ENCODE measurements at places on chromosomes 4 and X.

DNA sequence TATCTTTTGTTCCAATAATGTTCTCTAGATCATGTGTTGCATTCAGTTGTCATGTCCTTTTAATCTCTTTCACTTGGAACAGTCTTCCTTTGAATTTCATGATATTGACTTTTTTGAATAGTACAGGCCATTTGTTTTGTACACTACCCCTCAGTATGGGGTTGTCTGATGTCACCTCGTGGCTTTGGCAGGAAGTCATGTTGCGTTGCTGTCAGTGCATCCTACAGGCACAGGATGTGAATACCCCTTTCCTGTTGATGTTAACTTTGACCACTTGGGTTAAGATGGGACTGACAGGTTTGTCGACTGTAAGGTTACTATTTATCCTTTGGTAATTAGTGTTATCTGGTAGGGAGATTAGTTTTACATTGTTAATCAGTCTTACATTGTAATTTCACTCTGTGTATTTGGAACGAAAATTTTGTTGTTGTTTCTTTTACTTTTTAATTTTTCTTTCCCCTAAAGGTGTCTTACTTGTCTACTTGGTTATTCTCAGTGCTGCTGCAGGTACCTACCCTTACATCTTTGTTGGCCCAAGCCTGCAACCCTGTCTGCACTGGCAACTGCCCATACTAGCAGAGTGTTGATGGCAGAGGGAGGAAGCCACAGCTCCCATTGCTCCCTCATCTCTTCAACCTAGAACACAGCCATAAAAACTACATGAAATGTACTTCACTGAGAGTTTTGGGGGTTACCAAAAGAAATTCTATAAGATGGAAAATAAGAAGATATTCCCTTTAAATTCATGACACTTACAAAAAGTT, 14.7 kb upstream of the ATP8A1 start:
- no peak for DNase-seq

DNA sequence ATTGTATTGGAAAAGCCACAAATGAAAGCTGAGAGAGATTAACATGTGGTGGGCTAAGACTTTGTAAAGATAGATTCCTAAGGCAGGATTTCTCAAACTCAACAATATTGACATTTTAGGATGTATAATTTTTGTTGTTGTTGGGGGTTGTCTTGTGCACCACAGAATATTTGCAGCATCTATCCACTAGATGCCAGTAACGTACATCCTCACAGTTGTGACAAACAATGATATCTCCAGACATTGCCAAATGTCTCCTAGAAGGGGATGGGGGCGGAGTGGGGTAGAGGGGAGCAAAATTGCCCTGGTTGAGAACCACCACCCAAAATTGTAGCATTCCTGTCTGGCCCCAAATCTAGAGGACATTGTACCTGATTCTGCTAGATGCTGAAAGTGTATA, 14.7 kb upstream of the CBR4 start:
- DNase-seq, result no peak

GRCh38 chrX:110133735-110134370, 130.9 kb downstream of the TMEM164 start:
- no peak for DNase-seq

GRCh38 chr4:185275501-185275900, 66.1 kb downstream of the SNX25 start:
- no peak for DNase-seq

DNA sequence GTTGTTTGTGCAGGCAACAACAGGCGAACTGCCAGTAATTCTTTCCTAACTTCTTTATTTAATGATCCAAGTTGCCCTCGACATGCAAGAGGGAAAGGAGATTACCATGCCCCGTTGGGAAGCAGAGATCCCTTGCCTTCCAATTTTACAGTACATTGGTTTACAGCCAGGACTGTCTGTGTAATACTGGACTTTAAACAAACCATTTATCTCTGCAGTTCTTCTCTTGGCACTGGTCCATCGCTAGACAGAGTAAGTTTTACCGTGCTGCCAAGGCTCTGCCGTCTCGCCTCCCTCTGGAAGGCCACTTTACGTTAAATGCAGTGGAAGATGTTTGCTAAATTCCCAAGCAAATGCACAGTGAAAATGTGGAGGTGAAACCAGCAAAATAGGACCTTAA, 660.3 kb upstream of the PRKX start:
- DNase-seq, result no peak

DNA sequence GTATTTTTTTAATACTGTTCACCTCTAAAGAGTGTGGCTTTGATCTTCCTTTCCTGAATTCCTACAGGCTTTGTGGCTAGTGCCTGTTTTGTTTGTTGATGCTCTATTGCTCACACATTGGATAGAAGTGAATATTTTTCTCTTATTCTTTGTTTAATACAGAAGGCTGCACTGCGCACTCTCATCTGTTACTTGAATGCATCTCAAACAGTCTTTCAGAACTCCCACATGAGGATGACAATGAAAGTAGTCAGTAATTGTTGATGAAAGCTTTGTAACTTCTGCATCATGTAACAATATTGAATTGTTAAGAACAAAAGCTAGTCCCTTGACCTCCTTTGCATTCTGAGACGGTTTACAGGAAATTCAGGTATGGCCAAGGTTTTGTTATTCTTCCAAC, 29.1 kb upstream of the GALNT7 start:
- DNase-seq, result no peak

- no peak for DNase-seq
Observed at GRCh38 chr4:23921447-23921845, 31.6 kb upstream of the PPARGC1A start.

- DNase-seq, result no peak
Observed at GRCh38 chr4:84913176-84913575, 53.3 kb downstream of the WDFY3 start.

GRCh38 chr4:155615081-155615887, 51.4 kb upstream of the GUCY1A1 start:
- no peak for DNase-seq

GRCh38 chr4:76752861-76753501, 145.0 kb downstream of the SOWAHB start:
- DNase-seq, result no peak

DNA sequence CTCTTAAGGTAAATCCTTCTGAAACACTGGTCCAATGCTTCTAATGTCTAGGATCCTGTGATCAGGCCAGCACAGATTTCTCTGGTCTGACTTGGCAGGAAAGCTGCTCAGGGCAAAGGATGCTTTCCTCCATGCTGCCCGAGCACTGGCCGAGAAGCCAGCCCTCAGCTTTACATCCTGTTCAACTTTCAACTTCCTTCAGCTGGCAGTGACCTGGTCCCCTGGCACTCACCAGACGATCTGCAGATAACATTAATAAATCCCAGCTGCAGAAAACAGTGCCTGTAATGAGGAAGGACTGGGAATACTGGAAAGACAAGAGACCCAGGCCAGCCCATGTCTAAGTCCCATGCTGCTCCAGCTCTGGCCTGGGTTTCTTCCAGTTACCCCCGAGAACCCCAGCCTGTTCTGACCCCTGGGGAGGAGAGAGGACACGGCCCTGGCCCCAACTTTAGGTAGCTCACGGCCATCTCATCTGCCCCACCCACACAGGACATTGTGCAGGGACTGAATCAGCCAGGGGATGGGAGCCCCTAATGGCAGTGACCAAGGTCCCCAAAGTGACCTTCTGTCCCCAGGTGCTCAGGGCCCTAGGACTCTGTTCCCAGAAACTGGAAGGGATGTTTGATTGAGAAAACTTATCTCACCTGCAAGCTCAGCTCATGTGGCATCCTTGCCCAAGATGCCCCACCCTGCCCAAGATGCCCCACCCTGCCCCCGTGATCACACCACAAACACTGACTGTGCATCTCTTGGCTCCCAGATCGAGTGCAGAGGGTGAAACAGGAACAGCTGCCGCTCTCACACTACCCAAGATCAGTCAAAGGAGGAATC, 28.0 kb downstream of the JAKMIP1 start:
- no peak for DNase-seq

GRCh38 chr4:149264093-149264733, 551.4 kb downstream of the IQCM start:
- peak; percentile 12 for DNase-seq

GRCh38 chr4:152459326-152459725, 76.6 kb downstream of the FBXW7 start:
- DNase-seq, result no peak

DNA sequence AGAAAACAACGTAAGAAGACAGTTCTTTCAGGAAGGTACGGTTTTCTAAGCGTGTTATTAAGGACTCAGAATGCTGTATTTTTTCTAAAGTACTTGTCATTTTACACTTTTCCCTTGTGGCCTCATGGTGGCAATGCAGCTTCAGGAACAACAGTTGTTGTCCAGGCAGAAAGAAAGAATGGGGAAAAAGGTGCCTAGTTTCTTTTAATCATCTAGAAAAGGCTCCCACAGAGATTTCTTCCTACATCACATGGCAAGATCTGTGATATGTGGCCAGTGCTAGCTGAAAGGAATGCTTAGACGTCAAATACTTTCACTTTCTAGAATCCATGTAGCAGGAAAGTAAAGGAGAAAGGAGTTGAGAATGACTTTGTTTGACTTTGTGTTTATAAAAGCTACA, 49.0 kb upstream of the TRAM1L1 start:
- DNase-seq, result peak; percentile 35

DNA sequence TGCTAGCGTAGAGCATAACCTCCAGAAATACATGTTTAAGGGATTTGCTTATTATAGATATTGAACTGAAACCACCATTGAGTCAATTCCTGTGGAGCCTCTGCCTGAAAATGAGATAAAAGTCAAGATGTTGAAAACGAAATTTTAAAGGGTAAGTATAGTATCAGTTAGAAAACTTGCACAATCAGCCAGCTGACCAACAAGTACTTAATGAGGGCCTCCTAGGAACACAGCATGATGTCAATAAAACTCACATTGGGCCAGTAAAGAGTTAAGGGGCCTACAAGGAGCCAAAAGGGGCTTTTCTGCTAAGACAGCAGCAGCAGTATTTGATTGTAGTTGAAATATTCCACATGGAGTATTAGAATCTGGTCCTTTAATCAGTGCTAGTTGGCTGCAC, 314.1 kb upstream of the PPARGC1A start:
- no peak for DNase-seq

DNA sequence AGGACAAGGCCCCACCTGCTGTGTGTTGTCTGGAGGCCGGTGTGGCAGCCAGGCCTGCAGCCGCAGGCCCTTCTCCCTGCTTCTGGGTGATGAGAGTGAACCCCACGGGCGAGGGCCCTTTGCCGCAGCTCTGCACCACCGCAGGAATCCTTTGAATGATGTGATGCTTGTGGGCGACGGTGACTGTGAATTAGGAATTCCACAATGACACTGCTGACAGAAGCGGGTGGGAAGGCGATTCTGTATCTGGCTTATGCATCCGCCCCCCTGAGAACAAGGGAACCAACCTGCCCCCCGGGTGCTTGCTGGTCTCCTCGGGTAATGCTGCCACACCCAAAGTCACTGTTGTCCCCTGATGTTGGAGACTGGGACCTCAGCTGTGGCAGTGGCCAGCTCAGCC, 19.5 kb upstream of the MAN2B2 start:
- no peak for DNase-seq

DNA sequence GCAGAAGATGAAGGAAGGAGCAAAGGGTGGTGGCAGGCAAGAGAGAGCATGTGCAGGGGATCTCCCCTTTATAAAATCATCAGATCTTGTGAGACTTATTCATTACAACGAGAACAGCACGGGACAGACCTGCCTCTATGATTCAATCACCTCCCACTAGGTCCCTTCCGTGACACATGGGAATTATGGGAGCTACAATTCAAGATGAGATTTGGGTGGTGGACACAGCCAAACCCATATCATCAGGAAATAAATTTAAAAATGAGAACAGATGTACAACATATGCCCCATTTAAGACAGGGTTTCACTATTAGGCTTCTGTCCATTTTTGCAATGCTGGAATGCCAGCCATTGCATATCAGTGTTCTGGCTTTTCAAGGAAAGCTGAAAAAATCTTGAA, 346.7 kb upstream of the SLIT2 start:
- no peak for DNase-seq

- no peak for DNase-seq
Observed at GRCh38 chrX:117996918-117997480, 119.6 kb downstream of the KLHL13 start.

DNA sequence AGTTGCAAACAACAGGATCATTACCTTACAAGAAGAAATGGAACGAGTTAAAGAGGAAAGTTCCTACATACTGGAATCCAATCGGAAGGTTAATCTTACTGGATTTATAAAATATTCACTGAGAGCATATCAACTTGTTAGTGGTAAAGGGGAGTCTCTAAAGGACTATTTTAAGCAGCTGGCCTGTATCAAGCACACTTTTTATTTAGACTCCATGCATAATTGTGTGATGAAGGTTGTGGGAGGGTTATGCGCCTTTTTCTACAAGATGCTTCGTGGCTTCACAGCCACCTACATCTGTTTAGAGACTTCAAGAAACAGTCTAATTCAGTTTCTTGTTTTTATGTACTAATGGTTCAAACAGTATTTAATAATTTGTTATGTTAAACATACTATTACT, 56.6 kb downstream of the GRSF1 start:
- no peak for DNase-seq

DNA sequence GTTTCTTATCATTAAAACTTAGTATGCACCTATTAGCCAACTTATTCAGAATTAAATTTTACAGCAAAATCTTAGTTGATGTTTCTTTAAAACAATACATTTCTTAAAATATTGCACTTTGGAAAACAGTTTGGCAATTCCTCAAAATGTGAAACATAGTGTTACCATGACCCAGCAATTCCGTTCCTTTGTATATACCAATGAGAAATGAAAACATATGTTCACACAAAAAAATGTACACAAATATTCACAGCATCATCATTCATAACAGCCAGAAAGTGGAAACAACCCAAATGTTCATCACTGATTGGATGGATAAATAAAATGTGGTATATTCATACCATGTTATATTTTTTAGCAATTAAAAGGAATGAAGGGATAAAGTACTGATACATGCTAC, 50.2 kb downstream of the WDR44 start:
- no peak for DNase-seq

GRCh38 chrX:10195947-10196346, 39.2 kb downstream of the CLCN4 start:
- DNase-seq, result no peak

DNA sequence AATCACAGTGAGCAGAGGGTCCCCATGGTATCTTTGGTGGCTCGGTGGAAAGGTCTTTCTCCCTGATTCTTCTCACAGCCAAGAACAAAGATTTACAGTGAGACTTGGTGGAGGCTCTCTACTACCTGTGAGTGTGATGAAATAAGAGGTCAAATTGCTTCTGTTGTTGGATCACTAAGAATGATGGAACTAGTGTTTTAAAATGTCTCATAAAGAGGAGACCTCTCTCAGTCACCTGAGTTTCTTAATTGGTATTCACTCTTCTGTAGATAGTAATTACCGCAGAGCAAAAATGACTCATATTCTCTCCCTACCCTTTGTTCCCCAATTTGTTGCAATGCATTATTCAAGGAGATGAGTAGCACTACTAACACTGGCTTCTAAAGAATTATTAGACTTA, 100.9 kb upstream of the TBC1D9 start:
- DNase-seq, result no peak

GRCh38 chr4:74032064-74032463, 6.4 kb downstream of the CXCL3 start:
- DNase-seq, result no peak

GRCh38 chr4:2931512-2932301, 31.5 kb downstream of the NOP14 start:
- DNase-seq, result no peak

GRCh38 chrX:39596437-39596836, 501.3 kb downstream of the BCOR start:
- no peak for DNase-seq

Data from iPS DF 19.7 (cell line).